ENCODE measurements at places on chromosomes 3 and 15.

DNA sequence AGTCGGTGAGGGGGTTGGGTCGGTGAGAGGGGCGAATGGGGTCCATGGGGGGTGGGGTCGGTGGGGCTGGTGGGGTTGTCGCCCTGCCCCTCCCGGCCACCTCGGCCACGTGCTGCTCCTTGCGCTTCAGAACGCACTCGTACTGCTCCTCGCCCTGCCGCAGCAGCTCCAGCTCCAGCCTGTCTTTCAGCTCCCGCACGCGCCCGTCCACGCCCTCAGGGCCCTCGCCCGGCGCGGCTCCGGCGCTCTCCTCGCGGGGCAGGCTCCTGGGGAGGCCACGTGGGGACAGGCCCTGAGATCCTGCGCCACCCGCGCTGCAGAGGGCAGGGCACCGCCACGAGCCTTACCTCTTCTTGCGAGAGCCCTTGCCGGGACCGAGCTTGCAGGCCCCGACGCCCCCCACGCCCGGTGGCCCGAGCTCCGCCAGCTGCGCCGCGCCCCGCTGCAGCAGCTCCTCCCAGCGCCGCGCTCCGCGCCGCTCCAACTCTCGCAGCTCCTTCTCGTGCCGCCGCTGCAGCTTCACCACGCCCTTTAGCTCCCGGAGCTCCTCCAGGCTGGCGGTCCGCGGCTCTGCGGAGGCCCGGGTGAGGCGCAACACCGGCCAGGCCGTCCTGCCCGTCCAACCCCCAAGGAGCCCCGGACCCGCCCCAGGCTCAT lies 8.2 kb upstream of the ANKRD63 start:
- DNase-seq = no peak

- DNase-seq = no peak
These were observed 854 bp downstream of the CLEC3B start for GRCh38 chr3:45026957-45027356.

DNA sequence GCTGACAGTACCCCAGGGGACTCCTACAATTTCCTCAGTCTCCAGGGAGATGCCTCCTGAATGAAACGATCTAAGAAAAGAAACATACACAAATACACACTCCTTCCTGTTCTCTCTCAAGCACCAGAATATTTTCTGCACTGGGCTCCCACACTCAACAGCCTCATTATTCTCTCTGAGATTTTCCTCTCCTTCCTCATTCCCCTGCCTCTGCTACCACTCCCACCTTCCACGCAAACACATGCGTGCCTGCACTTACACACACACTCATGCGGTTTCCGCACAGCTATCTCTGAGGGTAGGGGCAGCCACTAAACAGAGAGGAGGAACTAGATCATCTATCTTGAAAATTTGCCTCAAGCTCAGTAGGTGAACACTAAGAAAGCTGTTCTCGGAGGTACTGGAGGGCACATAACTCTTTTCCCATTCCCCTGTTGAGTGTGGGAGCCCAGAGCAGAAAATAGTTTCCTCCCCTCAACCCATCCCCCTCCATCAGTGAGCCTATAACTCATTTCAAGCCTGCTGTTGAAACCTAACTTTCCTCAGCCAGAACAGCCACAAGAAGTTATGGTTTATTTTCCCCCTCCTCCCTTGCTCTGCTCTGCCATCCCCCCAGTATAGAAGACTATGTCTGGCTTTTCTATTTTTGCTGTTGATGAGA lies 30.5 kb upstream of the TIPARP start:
- DNase-seq = no peak

GRCh38 chr3:15345608-15346137 lies 13.3 kb upstream of the SH3BP5 start:
- DNase-seq = no peak

DNA sequence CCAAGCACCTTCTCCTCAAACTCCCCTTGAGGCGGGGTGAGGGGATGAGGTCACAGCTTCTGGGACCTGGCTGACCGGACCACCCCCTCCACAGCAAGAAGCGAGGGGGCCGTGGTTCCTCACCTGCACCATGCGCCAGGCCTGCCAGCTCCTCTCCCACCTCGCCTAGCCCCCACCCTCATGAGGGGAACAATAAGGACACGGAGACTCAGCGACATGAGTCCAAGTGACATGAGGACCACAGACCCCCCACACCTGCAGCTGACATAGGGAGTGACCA lies 118.7 kb downstream of the CHSY1 start:
- no peak for DNase-seq

DNA sequence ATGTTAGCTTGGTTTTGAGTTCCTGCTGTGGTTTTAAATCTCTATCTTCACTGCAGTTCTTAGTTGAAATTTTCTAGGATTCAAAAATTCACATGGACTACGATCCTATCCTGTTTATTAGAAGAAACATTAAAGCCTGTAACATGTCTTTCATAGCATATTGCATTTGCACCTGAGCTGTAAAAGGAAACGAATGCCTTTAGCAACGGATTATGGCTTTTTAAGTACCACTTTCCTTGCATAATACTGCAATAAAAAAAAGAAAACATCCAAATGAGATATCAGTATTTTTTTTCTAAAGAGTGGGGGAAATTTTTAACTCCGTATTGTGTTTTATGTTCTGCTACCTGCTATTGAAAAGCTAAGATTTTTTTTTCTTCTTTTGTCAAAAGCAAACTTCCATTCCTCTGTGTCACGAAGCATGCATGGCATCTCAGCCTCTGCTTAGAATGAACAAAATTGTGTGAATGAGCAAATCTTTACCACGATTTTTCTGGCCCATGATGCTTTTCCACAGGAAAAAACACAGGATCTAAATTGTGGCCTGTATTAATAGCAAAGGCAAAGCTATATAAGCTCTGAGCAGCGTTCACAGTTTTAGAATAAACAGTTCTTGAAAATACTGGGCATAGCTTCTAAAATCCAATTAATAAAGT lies 110.0 kb upstream of the CDIN1 start:
- no peak for DNase-seq

DNA sequence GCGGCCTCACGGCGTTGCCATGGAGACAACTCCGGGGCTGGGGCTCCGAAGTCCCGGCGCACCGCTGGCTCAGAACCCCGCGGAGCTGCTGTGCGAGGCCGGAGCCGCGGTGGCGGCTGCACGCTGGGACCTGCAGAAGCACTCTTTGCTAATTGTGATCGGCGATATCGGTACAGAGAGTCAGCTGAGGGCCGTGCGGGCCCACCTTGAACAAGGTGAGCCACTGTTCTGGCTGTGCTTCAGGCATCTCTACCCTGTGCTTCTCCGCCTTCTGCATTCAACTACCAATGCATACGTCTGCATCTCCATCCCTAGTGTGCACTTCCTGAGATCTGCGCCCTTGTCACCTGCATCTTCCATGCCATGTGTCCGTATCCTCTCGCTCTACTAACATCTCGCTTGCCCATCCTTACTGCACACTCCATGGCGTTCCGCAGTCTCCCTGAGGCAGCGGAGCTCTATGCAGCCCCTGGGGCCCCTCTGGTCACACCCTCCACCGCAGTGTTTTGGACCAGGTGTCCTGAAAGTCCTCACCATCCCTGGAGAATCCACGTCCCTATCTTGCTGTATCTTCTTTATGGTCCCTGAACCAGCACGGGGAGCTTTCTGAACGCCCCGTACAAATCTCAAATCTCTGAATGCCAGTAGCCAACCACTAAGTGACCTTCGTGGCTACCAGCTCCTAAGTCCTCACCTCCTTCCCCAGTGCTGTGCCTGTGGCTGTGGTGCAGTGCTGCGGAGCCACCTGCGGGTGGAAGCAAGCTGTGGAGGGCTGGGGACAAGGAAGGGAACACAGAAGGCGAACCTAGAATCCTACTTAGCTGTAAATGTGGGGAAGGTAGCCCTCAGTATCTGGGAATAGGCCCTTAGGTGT lies 6.2 kb upstream of the MAP1A start:
- no peak for DNase-seq

DNA sequence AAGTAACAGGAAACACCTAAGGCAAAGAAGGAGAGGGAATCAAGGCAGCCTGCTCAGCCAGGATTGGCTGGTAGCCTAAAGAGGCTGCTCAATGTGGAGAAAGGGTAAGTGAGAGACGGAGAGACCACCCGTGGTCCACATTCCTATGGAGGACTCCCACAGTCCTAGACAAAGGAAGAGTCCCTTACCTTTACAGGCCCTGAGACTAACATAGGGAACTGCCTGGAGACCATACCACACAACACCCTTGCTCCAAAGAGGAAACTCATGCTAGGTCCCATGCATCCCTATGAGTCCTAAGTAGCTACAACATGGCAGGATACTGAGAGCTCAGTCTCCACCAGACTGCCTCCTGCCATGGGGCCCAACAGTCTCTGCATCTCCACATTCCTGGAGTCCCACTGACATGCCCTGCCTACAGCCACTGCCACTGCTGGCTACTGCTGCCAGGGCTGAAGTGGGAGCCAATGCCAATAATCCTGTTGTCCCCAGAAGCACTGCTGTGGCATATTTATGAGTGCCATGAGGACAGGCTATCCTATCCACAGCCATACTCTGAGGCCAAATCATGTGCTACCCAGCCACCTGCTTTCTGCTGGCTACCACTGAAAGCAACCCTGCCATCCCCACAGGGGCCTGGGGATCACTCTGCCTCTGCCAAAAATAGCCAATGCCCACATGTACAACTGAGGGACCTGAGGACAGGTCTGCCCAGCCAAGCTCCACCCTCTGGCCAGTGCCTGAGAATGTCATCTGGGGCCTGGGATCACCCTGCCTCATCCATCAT lies 45.0 kb downstream of the COPS2 start:
- DNase-seq = no peak

GRCh38 chr15:34613301-34613700 lies 29.9 kb upstream of the GOLGA8B start:
- no peak for DNase-seq

DNA sequence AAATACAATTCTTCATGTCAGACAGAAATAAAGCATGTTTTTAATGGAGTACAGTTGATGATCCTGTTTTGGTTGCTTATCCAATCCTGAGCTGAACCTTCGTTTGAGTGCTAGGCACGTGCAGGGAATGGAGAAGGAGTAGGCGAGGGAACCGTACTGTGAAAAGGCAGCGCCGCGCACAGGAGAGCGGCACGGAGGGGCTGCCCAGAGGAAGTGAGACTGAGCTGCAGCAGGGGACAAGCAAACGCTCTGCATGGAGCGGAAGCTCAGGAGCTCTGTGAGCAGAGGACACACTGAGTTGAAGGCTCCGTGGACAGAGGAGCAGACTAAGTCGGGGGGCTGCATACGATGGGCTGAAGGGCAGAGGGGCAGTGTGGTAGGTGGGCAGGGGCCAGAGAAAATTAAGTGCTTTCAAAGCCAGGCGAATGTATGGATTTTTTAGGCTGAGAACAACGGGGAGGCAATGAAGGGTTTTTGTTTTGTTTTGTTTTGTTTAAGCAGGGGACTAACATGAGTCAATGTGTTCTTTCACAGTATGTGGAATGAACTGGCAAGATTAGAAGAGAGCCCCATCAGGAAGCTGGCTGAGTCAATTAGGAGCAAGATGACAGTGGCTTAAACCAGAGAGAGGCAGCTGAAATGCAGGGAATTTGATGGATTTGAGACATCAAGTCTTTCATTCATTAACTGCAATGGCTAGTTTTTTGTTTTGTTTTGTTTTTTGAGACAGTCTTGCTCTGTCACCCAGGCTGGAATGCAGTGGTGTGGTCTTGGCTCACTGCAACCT lies 23.8 kb upstream of the TM2D3 start:
- no peak for DNase-seq

DNA sequence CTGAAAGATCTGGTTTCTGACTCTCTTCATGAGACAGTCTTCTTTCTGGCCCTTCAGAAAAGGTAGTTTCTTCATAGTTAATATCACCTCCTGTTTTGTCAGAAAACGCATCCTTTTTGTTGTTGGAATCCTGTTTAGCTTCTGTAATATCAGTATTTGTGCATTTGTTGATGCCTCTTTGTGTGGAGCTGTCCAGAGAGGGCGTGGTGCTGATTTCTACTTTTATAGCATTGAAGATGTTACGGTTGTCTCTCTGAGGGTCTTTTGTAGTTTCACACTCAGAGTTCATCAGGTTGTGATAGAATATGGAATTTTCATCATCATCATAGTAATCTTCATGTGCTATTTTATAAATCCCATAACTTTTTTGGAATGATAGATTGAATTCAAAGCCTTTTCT lies 8.9 kb downstream of the GPR149 start:
- DNase-seq = no peak

DNA sequence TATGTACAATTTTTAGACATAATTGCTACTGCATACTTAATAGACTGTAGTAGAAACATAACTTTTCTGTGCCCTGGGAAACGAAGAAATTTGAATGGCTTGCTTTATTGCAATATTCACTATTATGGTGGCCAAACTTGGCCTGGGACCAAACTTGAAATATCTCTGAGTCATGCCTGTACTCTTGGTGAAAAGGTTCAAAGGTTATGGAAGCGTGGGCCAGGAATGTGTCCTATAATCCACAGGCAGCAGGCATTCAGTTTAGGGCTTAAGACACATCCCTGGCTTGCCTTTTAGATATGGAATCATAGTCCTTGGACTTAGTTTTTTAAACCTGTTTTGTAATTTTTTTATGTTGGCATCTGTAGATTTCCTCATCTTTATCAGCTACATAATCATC lies 124.3 kb downstream of the LRIG1 start:
- no peak for DNase-seq

GRCh38 chr15:70528270-70528706 lies 235.1 kb downstream of the UACA start:
- DNase-seq = peak; percentile 46

DNA sequence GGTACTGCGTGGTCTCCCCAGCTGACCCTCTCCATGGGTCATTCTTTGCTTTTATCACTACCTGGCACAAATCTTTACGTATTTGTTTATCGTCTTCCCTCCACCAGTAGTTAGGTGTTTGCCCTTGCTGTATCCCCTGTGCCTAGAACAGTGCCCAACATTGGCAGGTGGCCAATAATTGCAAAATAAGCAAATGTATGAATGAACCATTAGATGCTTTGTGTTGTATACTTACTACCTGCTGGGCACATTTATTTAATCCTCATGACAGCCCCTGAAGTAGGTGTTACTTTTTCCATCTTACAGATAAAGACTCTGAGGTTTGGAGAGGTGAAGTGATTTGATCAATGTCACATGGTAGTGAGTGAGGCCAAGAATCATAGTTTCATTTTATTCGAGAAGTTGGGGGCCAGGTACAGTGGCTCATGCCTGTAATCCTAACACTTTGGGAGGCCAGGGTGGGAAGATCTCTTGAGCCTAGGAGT lies 2.0 kb upstream of the TWF2 start:
- DNase-seq = no peak

DNA sequence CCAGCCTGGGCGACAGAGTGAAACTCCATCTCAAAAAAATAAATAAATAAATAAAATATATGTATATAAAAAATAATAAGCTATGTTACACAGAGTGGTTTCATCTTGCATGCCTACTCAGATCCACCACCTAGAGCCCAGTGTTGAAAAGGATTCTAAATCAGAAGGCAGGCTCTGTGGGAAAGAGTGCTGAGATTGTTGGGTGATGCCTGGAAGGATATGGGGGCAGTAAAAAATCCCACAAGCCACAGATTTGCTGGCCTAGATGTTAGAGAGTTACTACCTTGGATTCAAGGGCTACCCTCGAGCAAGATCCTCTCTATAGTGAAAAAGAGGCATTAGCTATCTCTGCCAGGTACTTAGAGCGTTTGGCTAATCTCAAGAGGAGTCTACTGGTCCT lies 144.3 kb downstream of the STAC start:
- no peak for DNase-seq
